Peyer's patch (tissue), 4 donors: ENCODE measurements at places on chromosomes 3 and 15. TPM values are rescaled to one million over a fixed set of nuclear protein-coding genes. Genes with fewer than 3 reads are reported as not detected.

Gene GXYLT2
- 1.1 TPM for total RNA-seq

Gene PLA2G4E
- not detected for total RNA-seq

Gene ANKUB1
- total RNA-seq, result not detected

Gene CCR9
- 4.4 TPM for total RNA-seq

Gene ADGRG7
- 124 TPM for total RNA-seq

Gene ALCAM
- 18.6 TPM for total RNA-seq

- DNase-seq, result no peak
Observed at GRCh38 chr3:33729993-33730392, 11.9 kb upstream of the CLASP2 start.

- DNase-seq, result no peak
Observed at GRCh38 chr3:119347036-119347435, 52.9 kb downstream of the ARHGAP31 start.

DNA sequence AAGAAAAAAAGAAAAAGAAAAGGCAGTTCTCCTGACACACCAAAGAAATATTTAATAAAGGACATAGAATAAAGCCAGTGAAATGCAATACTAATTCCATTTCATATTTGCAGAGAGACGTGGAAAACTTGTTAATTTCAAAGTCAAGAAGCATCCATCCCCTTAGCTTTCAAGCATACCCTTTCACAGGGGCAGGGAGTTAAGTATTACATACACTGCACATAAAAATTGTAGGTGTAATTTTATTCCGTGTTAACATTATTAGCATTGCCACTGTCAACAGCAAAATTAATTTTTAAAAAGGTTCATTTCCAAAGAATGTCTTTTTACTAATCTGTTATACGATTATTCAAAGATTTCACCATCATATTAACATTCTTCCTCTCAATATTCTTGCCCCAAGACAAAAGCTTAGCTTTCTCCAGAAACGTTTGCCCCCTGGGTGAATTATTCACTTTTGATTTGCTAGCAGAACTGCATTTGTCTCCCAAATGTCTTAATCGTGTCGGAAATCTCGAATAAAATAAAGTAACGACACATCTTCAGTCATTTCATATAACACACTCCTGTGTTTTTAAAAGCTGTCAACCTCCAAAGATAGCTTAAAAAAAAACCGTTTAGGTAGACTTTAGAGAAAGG is 517.9 kb downstream of the MECOM start:
- no peak for DNase-seq

- DNase-seq, result no peak
Observed at GRCh38 chr3:45145681-45146614, at the start of gene CDCP1. Gene CDCP1, minus strand, starts transcription at chr3:45146378. Its CDS starts 91 bp downstream, at chr3:45146287.

GRCh38 chr3:147736226-147736625 is 327.1 kb downstream of the ZIC1 start:
- DNase-seq, result no peak

- DNase-seq, result no peak
Observed at GRCh38 chr15:75834021-75834420, 9.2 kb upstream of the UBE2Q2 start.

- no peak for DNase-seq
Observed at GRCh38 chr3:36596419-36596818, 167.9 kb downstream of the DCLK3 start.

DNA sequence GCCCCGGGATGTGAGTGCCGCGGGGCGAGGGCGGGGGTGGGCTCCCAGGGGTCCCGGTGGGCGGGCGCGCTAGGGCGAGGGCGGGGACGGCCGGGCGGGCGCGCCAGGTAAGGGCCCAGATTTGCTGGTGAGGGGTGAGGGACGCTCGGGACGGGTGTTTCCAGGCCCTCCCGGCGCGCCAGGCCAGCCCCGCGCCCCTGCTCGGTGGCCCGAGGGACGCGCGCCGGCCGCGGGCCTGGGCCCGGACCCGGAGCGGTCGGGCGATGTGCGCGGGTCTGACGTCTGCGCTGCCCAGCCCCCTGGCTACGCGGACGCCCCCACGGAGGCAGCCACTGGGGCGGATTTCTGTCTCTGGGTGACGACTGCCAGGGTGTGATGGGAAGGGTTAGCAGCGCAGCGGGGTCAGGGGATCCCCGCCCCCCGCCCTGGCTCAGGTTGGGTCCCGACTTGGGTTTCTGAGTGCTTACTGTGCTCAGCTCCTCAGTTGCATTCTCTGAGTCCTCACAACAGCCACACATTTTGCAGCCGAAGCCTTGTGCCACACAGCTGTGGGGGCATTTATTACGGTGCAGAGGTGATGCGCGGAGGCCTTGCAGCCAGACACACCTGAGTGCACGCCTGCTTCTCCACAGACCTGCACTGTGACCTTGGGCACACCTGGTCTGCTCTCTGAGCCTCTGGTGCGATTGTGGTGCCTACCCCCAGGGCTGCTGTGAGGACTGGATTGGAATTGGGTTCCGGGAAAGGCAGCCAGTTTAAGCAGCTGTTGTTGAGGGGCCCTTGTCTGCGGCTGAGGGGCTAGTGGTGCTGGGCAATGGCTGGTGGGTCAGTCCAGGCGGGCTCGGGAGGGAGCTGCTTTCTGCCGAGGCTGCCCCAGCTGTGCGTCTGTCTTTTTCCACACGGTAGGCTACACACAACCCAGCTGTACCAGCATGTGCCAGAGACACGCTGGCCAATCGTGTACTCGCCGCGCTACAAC is 523 bp downstream of the HDAC11 start:
- DNase-seq, result no peak

- no peak for DNase-seq
Observed at GRCh38 chr3:4362523-4362922, 59.4 kb downstream of the SETMAR start.
